Activated CD8-positive, alpha-beta memory T cell treated with anti-CD3 and anti-CD28 coated beads for 1 hour (primary cell): ENCODE measurements at places on chromosomes 5 and 9.

GRCh38 chr5:438481-438981 lies 4.4 kb upstream of the EXOC3 start:
- DNase-seq, result no peak

DNA sequence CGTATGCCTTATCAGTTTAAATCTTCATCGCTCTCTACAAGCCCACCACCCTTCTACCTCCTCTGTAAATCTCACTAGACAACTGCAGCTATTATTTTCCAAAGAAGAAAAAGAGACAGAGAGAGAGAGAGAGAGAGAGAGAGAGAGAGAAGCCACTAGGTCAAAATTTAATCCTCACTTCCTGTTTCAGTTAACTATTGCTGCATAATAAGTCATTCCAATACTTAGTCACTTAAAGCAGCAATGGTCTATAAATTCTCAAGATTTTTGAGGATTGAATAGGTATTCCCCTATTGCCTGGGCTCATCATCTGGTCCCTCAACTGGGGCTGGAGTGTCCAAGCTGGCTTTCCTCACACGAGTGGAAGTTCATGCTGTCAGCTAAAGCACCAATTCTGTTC lies 68.8 kb downstream of the ITGA1 start:
- DNase-seq, result no peak

- no peak for DNase-seq
Measured at GRCh38 chr5:78570646-78571045, 77.9 kb downstream of the LHFPL2 start.

- no peak for DNase-seq
Measured at GRCh38 chr9:108339251-108339650, 516.5 kb downstream of the ACTL7B start.

GRCh38 chr5:171776770-171777759 lies 8.6 kb upstream of the SMIM23 start:
- DNase-seq, result no peak

GRCh38 chr9:89996773-89997172 lies 392.0 kb downstream of the GADD45G start:
- no peak for DNase-seq

GRCh38 chr9:112180387-112180881 lies 5.3 kb upstream of the SUSD1 start:
- no peak for DNase-seq

DNA sequence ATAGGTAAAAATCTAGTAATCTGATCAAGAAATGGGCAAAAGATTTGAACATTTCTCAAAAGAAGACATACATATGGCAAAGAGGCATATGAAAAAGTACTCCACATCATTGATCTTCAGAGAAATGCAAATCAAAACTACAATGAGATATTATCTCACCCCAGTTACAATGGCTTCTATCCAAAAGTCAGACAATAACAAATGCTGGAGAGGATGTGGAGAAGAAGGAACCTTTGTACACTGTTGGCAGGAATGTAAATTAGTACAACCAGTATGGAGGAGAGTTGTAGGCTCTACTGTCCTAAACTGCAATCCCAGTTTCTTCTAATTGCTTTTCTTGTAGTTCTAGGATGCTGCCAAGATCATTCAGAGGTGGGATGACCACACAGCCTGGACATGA lies 193.5 kb upstream of the RFX3 start:
- no peak for DNase-seq

- DNase-seq, result no peak
Measured at GRCh38 chr5:65037831-65038815, 269.4 kb downstream of the CWC27 start.

DNA sequence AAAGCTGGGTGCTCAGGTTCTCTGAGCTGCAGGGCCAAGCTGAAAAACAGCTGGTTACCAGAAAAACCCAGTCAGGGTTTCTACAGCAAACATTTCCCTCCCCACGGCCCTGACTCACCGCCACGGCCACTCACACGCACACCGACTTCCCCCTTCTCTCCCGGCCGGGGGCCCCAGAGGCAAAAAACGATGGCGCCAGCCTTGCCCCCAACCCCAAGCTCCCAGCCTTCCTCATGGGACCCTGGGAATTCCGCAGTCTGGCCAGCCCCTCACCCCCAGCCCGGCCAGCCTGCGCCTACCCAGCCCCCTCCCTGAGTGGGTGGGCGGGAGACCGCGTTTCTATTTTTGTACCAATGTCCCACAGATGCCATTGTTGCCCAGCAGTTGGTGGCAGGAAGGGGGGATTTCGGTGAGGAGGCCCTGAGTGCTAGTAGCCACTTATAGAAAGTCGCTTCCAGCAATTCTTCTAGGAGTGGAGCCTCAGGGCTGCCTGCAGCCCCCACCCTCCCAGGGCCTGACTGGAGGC lies 18.4 kb downstream of the ENG start:
- no peak for DNase-seq

DNA sequence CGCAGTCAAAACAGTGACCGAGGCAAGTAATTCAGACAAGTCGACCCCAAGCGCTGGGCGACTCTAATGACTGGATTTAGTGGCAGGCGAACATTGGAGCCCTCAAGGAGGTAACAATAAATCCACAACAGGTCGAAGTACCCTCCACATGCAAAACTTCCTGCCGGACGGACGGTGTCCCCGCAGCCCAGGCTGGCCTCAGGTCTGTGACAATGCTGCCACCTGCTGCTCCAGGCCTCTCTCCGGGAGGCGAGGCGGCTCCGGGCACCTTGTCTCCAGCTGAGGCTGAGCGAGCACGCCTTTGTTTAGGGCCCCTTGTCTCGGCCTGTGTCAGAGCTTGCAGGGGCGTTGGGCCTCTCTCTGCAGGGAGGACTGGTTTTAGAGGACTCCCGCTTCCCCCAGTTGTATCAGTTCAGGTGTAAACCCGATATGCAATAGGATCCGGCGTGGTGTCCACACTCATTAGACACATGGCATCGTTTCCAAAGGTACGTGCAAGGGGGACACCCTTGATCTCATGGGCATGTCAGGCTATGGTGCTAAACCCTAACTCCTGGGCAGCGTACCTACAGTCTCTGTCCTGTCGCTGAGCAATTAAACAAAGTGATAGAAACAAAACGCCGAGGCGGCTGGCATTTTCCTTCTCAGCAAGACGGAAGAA lies 628.0 kb upstream of the ADAMTS16 start:
- DNase-seq, result no peak

- no peak for DNase-seq
Measured at GRCh38 chr9:127909839-127910273, 7.0 kb downstream of the ST6GALNAC4 start.

- no peak for DNase-seq
Measured at GRCh38 chr9:137789295-137789895, 88.2 kb upstream of the CACNA1B start.
